DND-41 (cell line): ENCODE measurements at places on chromosomes 3 and 15.

GRCh38 chr3:32882603-32883025 lies 64.8 kb downstream of the TRIM71 start:
- H3K36me3 ChIP-seq = no peaks in the 10 kb centered on the region
- no peak overlapping the region for H3K4me3 ChIP-seq
- H3K27me3 ChIP-seq = no peaks in the 10 kb centered on the region
- H3K27ac ChIP-seq = no peak overlapping the region
- no peak for DNase-seq

DNA sequence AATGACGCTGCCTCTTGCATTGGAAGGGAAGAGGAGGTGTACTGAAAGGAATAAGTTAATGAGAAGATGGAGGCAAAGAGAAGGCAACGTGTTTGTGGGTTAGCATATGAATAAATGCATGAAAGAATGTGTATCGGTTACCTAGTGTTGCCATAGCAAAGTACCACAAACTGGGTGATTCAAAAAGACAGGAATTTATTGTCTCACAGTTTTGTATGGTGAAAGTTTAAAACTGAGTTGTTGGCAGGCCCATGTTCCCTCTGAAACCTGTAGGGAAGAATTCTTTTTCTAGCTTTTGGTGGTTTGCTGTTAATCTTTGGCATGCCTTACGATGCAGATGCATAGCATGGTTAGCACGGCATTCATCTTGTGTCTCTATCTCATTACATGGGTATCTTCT lies 729.9 kb downstream of the MECOM start:
- no peaks in the 10 kb centered on the region for H3K27me3 ChIP-seq
- no peaks in the 10 kb centered on the region for H3K36me3 ChIP-seq
- no peak for DNase-seq

DNA sequence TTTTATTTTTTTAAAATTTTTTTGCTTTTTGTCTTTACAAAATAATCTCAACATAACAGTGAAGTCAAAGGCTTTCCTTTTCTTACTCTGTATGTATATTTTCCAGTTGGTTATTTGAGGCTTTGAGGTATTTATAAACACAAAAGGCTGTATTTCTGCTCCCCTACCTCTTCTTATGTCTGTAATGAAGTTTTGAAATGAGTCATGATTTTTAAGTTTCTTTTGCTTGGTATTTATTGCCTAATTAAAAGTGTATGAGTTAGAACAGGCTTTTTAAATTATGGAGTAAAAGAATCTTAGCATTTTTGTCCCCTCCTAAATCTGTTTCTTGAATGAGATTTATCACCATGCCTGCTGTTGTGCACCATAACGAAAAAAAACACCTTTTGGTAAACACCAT lies 66.0 kb downstream of the DCUN1D1 start:
- H3K4me3 ChIP-seq = no peak overlapping the region
- peaks cover 5% of the 10 kb centered on the region; the same call in 1 of the 2 replicates for H3K36me3 ChIP-seq
- DNase-seq = no peak

GRCh38 chr15:93102211-93102610 lies 13.2 kb upstream of the RGMA start:
- H3K27me3 ChIP-seq = no peaks in the 10 kb centered on the region
- H3K36me3 ChIP-seq = no peaks in the 10 kb centered on the region
- peaks cover 4% of the 10 kb centered on the region for H3K4me1 ChIP-seq
- DNase-seq = peak; percentile 16

- H3K27ac ChIP-seq = no peak overlapping the region
- no peaks in the 10 kb centered on the region for H3K36me3 ChIP-seq
- DNase-seq = no peak
- H3K4me1 ChIP-seq = no peaks in the 10 kb centered on the region
- no peak overlapping the region for H3K4me3 ChIP-seq
- no peaks in the 10 kb centered on the region for H3K27me3 ChIP-seq
Observed at GRCh38 chr15:48602358-48603122, 43.0 kb downstream of the FBN1 start.

DNA sequence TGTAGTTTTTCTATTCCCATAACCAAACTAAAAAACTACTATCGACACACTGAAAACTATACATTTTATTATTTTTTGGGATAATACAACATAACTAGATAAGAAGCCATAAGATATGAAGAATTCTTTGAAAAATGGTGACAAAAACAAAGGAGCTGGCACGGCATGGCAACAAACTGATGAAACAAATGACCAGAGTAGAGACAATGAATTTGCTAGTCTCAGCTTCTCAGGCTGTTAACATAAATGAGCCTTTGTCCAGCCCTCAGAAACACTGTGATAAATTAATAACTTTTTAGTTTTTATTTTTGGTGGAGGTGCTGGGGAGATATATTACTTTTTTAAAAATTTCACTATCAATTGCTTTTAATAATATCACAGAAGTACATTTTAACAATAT lies 100.7 kb downstream of the SMARCC1 start:
- peaks cover 85% of the 10 kb centered on the region for H3K36me3 ChIP-seq
- DNase-seq = no peak
- no peak overlapping the region for H3K4me3 ChIP-seq
- H3K27me3 ChIP-seq = no peaks in the 10 kb centered on the region
- no peaks in the 10 kb centered on the region for H3K4me1 ChIP-seq

DNA sequence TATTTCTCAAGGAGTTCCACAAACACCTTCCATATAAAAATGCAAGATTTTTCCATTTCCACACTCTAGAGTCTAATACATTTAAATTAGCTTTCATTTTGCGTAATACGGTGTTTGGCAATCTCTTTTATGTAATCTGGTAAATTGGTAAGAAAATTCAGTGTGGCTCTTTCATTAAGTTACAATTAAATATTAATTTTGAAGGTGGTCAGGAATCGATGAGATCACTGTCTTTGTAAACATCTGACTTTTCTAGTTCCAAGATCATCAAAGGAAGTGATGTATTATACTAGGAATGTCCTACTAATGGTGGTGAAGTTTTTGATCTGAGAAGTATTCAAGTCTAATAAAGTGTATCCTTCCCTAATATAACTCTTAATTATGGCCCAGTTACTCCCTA lies 1.1 kb upstream of the UTS2B start:
- H3K36me3 ChIP-seq = no peaks in the 10 kb centered on the region
- no peak overlapping the region for H3K4me3 ChIP-seq
- H3K4me1 ChIP-seq = no peaks in the 10 kb centered on the region
- H3K27ac ChIP-seq = no peak overlapping the region
- H3K27me3 ChIP-seq = no peaks in the 10 kb centered on the region

GRCh38 chr15:36898536-36899126 lies 201.7 kb downstream of the MEIS2 start:
- H3K27me3 ChIP-seq = no peaks in the 10 kb centered on the region
- H3K36me3 ChIP-seq = no peaks in the 10 kb centered on the region
- H3K27ac ChIP-seq = no peak overlapping the region

DNA sequence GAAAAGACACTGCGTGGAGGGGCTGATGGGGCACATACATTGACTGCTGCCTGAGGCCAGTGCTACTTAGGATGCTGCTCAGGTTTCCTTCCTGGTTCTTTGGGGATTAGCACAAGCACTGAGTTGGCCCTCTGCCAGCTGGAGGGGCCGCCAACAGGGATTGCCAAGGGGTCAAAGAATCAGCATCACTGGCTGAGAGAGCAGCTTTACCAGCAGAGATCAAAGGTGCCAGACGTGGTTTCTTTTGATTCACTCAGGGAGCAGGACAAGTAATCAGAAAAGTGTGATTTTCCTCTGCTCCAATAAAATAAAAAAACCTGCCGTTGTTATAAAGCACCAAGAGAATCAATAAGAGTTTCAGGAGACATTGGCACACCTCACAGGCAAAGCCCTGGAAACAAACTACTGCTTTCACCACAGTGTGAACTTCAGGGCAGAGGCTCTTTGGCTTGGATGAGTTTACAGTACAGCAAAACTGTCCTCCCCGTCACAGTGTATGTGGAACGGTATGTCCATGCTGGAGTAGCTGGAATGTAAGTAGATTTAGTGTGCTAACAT lies 45.8 kb upstream of the FSIP1 start:
- peaks cover 26% of the 10 kb centered on the region for H3K27me3 ChIP-seq
- H3K4me3 ChIP-seq = no peak overlapping the region
- no peak for DNase-seq
- H3K27ac ChIP-seq = no peak overlapping the region
- H3K36me3 ChIP-seq = no peaks in the 10 kb centered on the region
- H3K4me1 ChIP-seq = no peaks in the 10 kb centered on the region

DNA sequence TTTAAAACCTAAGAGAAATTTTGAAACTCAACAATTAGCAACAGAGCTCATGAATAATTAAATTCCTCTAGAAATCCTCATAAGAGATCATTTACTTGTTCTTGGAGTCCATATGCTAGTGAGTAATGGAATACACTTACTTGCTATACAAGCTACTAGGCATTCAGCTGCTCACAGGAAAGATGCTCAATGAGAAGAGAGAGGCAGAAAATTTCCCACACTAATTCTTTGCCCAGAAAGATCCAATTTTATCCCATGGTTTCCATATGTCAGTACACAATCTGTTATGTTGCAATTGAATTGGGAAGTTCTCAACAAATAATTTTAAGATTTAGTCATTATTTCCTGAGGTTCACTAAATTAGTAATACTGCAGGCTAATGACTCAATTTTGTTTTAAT lies 310.4 kb downstream of the RYR3 start:
- no peaks in the 10 kb centered on the region for H3K4me1 ChIP-seq
- no peak overlapping the region for H3K27ac ChIP-seq
- no peak for DNase-seq
- no peaks in the 10 kb centered on the region for H3K36me3 ChIP-seq
- H3K4me3 ChIP-seq = no peak overlapping the region

GRCh38 chr3:78670746-78671145 lies 1097.1 kb downstream of the ROBO1 start:
- H3K27me3 ChIP-seq = no peaks in the 10 kb centered on the region
- H3K4me3 ChIP-seq = no peak overlapping the region
- DNase-seq = no peak
- no peaks in the 10 kb centered on the region for H3K4me1 ChIP-seq
- H3K36me3 ChIP-seq = no peaks in the 10 kb centered on the region

DNA sequence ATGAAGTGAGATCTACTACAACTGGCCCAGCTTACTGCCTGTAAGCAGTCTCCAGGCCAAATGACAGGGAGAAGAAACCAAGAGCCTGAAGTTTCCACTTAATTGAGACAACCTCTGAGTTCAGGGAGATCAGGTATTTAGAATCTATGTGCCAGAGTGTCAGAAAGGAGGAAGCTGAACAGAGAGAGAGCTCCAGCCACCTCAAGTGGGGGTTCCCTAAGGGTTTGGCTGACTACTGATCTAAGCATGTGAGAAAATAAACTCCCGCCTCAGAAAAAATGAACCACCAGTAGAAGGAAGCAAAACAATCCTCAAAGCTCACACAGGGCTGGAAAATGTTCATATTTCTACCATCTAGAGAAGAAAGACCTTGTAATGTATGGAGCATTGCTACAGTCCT lies 25.0 kb downstream of the ADAM10 start:
- 0 out of 2 replicates have a peak overlapping the region, but pooled peaks have one; percentile 27 for H3K27ac ChIP-seq
- H3K27me3 ChIP-seq = no peaks in the 10 kb centered on the region
- no peak overlapping the region for H3K4me3 ChIP-seq
- H3K4me1 ChIP-seq = no peaks in the 10 kb centered on the region

GRCh38 chr3:133041524-133041829 lies 3.3 kb downstream of the TMEM108 start:
- no peaks in the 10 kb centered on the region for H3K36me3 ChIP-seq
- peaks cover 3% of the 10 kb centered on the region for H3K27me3 ChIP-seq
- H3K4me1 ChIP-seq = no peaks in the 10 kb centered on the region
- no peak for DNase-seq

GRCh38 chr15:28017423-28017924 lies 81.6 kb downstream of the OCA2 start:
- no peak overlapping the region for H3K27ac ChIP-seq
- no peak for DNase-seq
- H3K36me3 ChIP-seq = no peaks in the 10 kb centered on the region
- no peaks in the 10 kb centered on the region for H3K4me1 ChIP-seq

GRCh38 chr15:86842199-86842598 lies 762.5 kb downstream of the AGBL1 start:
- H3K4me1 ChIP-seq = no peaks in the 10 kb centered on the region
- no peak overlapping the region for H3K4me3 ChIP-seq
- H3K27me3 ChIP-seq = no peaks in the 10 kb centered on the region

DNA sequence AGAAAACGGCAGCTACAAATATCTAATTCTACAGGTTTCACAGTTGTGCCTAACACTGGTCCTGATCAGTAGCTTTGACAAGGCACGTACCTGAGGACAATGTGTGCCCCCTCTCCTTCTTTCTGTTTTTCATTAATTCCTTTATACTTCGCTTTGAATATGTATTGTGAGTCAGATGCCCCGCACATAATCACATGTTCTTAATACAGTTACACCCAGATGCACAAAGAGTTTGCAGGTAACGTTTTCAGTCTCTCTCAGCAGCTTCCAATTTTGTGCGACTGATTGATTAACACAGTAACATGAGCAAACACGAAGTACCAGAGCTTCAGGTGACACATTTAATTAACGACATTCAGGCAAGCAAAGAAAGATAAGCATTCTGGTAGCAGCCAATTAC lies 209.8 kb upstream of the ZPLD1 start:
- H3K4me3 ChIP-seq = no peak overlapping the region
- H3K36me3 ChIP-seq = no peaks in the 10 kb centered on the region
- peaks cover 4% of the 10 kb centered on the region; the same call in 1 of the 2 replicates for H3K4me1 ChIP-seq
- H3K27ac ChIP-seq = no peak overlapping the region

- H3K27ac ChIP-seq = no peak overlapping the region
- H3K4me3 ChIP-seq = no peak overlapping the region
- H3K36me3 ChIP-seq = no peaks in the 10 kb centered on the region
- DNase-seq = no peak
- H3K4me1 ChIP-seq = no peaks in the 10 kb centered on the region
Observed at GRCh38 chr15:53833134-53833624, 73.7 kb upstream of the WDR72 start.

GRCh38 chr3:46489381-46489780 lies 8.4 kb upstream of the RTP3 start:
- H3K4me1 ChIP-seq = peaks cover 46% of the 10 kb centered on the region
- H3K36me3 ChIP-seq = no peaks in the 10 kb centered on the region
- no peaks in the 10 kb centered on the region for H3K27me3 ChIP-seq
- H3K27ac ChIP-seq = peak overlapping the region; percentile 68
- DNase-seq = no peak

- H3K4me1 ChIP-seq = peaks cover 23% of the 10 kb centered on the region
- no peaks in the 10 kb centered on the region for H3K27me3 ChIP-seq
- H3K4me3 ChIP-seq = no peak overlapping the region
- no peak overlapping the region for H3K27ac ChIP-seq
- peaks cover 17% of the 10 kb centered on the region; the same call in 1 of the 2 replicates for H3K36me3 ChIP-seq
Observed at GRCh38 chr3:196965112-196965803, 3.4 kb downstream of the PIGZ start.

- no peak overlapping the region for H3K4me3 ChIP-seq
- H3K27me3 ChIP-seq = no peaks in the 10 kb centered on the region
- no peak overlapping the region for H3K27ac ChIP-seq
- DNase-seq = no peak
- H3K36me3 ChIP-seq = no peaks in the 10 kb centered on the region
Observed at GRCh38 chr3:40490916-40491315, 14.0 kb downstream of the ZNF619 start.

DNA sequence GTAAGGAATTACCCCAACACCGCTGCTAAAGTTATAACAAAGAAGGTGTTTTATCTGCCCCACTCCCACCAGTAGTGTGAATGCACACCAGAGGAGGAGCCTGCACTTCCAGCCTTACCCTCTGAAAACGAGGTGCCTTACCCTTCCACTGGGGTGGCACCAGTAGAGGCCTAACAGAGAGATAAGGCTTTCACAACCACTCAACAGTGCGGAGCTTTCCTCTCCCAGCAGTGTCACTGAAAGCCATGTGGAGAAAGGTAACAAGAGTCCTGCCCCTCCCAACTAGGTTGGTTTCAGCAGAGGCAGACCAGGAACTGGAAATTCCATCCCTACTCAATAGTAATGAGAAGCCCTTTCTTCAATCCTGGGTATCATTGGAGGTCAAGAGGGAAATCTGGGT lies 539.2 kb downstream of the VGLL3 start:
- DNase-seq = no peak
- H3K27me3 ChIP-seq = no peaks in the 10 kb centered on the region
- no peak overlapping the region for H3K27ac ChIP-seq
